ENCODE measurements at places on chromosomes 2 and 18. TPM values are rescaled to one million over a fixed set of nuclear protein-coding genes. Genes with fewer than 3 reads are reported as not detected.

GRCh38 chr2:182047544-182047943 lies 61.9 kb downstream of the PPP1R1C start:
- DNase-seq: no peak

DNA sequence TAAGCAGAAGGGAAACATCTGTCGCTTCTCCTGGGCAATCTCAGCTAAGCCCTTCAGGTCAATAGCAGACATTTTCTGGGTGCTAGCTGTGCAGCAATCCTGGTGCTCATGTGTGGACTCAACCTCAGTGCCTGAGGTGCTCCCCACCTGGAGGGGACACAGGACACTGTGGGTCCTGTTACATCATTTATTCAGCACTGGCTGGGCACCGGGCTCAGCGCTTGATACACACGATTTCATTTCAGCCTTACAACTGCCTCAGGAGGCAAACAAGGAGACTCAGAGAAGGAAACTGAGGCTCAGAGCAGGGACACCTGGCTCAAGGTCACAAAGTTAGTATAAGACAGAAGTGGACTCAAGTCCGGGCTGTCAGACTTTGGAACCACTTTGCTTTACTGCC lies 46.7 kb downstream of the MARCO start:
- DNase-seq: peak; percentile 5

- DNase-seq: no peak
Measured at GRCh38 chr2:216416571-216417307, 4.5 kb downstream of the SMARCAL1 start.

DNA sequence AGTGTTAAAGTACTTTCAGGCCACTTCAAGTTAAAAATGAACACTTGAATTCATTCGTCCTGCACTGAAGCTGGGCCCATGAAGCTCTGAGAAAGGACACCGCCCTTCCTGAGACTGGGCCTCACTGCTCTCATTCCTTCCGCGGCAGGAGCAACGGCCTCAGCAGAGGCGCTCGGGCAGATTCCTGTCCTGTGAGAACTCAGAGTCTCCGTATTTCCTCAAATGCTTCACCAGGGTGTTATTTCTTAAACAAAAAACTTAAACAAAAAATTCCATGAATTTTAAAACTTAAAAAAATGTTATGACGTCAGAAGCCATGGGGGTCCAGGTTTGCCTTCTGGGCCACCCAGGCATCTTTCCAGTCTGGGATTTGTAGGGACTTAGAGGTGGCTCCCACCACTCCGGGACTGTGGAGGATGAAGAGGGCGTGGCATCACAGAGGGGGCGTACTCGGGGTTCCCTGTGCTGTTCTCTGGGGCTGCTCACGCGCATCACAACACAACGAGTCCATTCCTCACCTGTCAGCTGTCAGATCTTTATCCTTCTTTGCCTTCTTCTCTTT lies 115.9 kb upstream of the ASB18 start:
- no peak for DNase-seq

- no peak for DNase-seq
Measured at GRCh38 chr2:201059961-201060755, 11.3 kb downstream of the HYCC2 start.

Gene FAM228B
- total RNA-seq: 30.5 TPM

Gene RGPD4
- total RNA-seq: 0.19 TPM

Gene IGFBP5
- total RNA-seq: 191 TPM

Gene ITGAV
- total RNA-seq: 234 TPM

Gene TXNL4A
- total RNA-seq: 96.5 TPM

Gene CEP76
- 3.2 TPM for total RNA-seq

Data from cardiac septum (tissue), 1 donor.